ENCODE measurements at places on chromosomes 4 and X.

DNA sequence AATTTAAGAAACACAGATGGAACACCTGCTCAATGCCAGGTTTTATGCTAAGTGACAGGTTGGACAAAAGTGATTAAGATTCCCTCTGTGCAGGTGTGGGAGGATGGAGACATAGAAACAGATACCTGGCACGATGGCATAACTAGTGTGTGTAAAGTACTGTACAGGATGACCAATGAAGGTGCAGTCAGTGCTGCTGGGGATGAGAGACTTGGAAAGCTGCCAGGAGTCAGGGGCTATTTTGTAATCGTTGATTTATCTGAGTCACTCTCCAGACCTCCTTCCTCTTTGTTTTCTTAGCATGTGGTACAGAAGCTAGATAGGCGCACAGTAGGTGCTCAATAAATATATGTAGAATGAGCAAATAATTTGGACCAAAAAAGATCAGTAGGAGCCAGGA, 58.2 kb downstream of the CWH43 start:
- no peak for DNase-seq

DNA sequence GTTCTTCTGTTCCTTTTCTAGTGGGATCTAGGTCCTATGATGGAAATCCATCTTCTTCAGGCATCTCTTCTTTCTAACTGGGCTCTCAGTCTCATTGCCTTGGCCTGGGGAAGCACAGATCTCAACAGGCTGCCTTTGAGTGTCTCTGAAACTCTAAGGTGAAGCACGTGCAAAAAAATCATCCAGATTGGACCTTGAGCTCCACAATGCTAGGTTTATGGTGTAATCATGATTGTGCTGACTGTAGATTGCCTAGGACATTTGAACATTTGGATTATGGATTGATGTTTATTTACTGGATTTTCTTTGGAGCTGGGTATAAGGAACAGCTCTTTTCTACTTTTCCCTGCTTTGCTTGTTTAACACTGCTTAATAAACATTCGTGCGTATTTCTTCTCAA, 191.5 kb upstream of the NR3C2 start:
- DNase-seq, result no peak

DNA sequence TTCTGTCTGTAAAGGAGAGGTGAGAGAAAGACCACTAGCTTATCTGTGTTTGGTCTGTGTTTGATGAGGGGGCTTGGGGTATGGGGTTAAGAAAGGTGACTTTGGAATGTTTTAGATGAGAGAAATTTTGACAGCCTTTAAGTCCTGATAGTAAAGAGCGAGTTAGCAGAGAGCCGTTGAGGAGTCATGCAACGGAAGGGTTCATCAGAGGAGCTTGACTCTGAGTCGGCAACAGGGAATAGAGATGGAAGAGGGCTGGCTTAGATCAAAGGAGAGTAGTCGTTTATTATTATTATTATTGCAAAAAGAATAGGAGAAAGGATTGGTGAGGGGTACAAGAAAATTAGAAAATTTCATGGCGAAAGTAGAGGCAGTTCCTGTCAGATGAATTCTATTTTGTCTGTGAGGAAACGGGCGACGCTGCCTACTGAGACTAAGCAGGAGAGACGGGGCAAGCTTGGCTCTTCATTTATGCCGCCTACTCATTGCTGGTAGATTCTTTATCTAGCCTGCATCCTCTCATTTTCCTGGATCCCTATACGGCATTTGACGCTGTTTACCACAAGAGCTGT, 473 bp upstream of the VAMP7 start:
- peak; percentile 10 for DNase-seq

- no peak for DNase-seq
Measured at GRCh38 chr4:170414961-170415360, 325.2 kb upstream of the AADAT start.

GRCh38 chrX:55867181-55867651, 149.7 kb downstream of the RRAGB start:
- no peak for DNase-seq

- no peak for DNase-seq
Measured at GRCh38 chr4:8155048-8155447, 3.6 kb downstream of the ABLIM2 start.

DNA sequence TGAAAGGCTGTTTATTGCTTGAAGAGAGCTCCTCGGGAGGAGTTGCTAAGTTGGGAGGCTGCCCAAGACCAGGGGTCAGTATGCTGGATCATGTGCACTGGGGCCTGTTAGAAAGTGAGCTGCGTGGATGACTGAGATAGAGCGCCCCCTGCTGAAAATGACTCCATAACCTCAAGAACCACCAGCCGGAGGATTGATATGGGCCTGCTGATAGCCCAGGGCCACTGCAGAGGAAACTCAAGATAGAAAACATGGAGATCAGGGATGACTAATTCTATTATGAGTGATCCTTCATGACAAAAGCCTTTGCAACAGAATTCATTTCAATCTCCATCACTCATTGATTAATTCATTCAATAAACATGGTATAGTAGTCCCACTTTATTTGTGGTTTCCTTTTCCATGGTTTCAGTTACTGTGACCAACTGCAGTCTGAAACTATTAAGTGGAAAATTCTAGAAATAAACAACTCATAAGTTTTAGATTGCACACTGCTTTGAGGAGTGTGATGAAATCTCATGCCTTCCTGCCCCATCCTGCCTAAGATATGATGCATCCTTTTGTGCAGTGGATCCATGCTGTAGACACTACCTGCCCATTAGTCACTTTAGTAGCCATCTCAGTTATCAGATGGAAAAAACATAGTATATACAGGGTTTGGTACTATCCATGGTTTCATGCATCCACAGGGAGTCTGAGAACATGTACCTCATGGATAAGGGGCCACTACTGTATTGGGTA, 126.7 kb upstream of the MBNL3 start:
- peak; percentile 46 for DNase-seq

DNA sequence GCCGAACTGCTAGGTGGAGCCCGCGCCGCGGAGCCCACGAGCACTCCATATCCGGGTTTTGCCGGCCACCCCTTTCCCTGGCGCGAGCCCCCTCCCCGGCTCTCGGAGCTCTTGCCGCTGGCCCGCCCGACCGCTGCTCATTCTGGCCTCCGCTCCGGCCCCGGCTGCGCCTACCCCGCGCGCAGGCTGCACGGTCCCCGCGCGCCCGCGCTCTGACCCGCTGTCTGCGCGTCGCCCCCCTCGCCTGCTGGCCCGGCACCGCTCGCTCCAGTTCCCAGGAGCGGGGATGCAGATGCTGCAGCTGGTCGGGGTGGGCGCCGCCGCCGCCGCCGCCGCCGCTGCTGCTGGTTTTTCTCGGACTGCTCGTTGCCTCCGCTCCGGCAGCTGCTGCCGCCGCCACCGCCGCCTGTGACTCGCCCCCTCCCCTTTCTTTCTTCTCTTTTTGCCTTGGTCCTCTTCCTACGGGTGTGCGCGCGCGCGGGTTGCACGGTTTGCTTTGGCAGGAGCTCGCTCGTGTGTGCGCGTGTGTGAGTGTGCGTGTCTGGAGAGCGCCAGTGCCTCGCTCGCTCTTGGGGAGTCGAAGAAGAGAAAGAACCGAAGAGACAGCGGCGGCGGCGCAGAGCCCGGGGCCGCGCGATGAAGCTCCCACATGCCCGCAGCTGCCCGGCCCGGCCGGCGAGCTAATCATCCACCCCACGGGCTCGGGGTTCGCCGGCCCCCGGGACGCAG, at the start of gene ADGRL3:
Gene ADGRL3, plus strand, starts transcription at position 140 of the 729 bp plus-strand sequence.
- DNase-seq, result peak; percentile 78

- no peak for DNase-seq
Measured at GRCh38 chr4:36152735-36153134, 91.6 kb downstream of the ARAP2 start.

- DNase-seq, result no peak
Measured at GRCh38 chrX:11913001-11913400, 155.0 kb downstream of the MSL3 start.

DNA sequence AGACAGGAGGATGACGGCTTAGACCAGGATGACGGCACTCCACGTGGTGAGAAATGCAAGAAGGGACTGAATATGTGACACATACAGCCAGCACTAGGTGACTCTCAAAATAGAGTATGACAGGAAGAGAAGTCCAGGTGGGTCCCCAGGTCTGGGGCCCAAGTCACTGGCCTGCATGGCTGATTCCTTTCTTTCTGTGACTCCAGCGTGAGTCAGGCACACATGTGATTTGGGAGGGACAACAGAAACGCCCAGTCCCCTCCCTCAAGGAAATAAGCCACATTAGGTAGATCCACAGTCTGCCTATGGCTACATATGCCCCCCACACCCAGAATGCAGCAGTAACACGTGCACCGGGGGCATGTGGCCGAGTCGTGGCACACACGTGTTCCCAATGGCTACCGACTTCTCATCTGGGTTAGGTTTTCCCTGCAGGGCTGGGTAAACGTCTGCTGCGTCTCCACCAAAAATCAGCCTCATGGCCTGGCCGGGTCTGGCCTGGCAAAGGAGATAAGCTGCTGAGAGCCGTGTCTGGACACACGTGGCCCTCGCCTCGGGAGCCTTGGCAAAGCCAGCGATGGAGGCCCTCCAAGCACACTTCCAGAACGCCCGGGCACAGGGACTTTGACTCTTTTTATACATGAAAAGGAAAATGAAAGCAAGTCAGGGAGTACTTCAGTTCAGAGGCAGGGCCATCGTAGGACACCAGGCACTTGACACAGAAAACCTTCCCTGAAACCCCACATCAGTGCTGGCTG, 19.3 kb downstream of the SEL1L3 start:
- no peak for DNase-seq

GRCh38 chrX:109776432-109776831, 43.4 kb upstream of the ACSL4 start:
- no peak for DNase-seq

DNA sequence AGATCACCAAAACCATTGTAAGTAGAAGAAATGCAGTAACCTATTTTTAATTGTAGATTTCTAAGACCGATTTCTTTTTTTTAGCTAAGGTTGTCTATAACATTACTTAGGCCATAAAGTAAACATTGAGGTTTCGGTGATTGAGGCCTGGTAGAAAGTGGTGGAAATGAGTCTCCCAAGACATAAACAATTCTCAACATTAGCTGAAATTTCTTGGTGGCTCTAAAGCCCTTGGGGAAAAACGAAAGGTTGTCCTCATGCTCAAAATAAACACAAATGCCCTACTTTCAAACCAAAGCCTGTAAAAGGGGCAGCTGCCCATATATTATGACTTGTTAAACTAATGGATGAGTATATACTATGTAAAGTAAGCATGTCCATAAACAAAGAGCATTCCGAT, 98.8 kb downstream of the SCFD2 start:
- DNase-seq, result no peak

- no peak for DNase-seq
Measured at GRCh38 chr4:24795666-24796381, 451 bp downstream of the SOD3 start.

DNA sequence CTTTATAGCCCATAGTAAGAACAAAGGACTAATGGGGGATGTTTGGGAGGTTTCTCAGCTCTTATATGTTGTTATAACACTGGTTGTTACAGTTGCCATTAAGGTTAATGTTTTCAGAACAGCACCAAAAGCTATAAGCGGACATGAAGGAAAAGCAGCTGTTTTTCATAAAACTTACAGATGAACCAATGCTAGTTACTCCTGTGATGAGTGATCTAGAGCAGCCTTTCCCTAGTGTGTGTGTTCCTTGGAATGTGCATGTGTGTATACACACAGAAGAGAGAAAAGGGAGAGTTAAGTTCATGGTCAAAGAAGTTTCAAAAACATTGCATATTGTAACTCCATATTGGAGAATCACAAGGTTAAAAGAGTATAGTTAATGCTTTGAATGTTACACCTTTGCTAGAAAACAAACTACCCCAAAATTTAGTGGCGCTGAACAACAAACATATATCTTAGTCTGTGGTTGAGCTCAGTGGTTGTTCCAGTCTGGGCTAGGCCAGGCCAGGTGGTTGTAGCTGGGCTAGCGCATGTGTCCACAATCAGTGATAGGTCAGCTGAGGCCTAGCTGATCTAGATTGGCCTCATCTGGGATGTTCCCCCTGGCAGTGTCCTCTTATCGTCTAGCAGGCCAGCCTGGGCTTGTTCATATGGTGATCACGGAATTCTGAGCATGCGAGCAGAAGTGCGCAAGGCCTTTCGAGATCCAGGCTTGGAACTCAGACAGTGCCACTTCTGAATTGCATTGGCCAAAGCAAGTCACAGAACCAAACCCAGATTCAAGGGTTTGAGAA, 151.0 kb downstream of the NHS start:
- DNase-seq, result no peak

GRCh38 chr4:124152132-124152531, 560.4 kb downstream of the ANKRD50 start:
- DNase-seq, result no peak

DNA sequence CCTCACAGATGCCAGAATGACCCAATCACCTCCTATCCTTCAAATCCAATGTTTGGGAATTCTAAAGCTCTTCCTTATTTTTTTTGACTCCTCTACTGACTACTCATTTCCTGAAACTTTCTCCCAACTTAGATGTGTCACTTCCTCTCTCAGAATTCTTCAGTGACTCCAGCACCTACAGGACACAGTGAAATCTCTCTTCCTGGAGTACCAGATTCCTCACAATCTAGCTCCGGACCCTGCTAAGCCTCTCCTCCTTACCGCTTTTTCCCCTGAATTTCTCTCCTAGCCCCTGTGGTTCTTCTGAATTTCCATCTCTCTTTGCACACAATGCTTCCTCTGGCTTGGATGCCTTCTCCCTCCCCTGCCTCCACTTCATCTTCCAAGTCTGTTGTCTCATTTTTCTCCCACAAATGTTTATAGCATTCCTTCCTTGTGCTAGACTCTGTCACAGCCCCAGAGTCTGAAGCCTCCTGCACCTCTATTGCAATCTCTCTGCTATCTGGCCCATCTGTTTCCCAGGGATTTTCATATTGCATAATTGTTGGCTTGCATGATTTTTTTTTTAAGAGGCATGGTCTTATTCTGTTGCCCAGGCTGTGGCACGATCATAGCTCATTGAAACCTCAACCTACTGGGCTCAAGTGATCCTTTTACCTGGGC, 80.1 kb downstream of the ANAPC4 start:
- no peak for DNase-seq

GRCh38 chrX:40809210-40809609, 73.9 kb upstream of the MED14 start:
- DNase-seq, result no peak
